Activated CD4-positive, alpha-beta T cell treated with anti-CD3 and anti-CD28 coated beads, Interleukin-2, Interleukin-6, amounts not matched to agents 100 ng/mL and 50 ng/mL, durations not matched to agents 16 hours and 8 hours (primary cell): ENCODE measurements at places on chromosomes 5 and 9.

- DNase-seq, result peak; percentile 58
Measured at GRCh38 chr5:145825751-145826180, 9.4 kb downstream of the PRELID2 start.

GRCh38 chr5:142748568-142749249 is 21.5 kb upstream of the ARHGAP26 start:
- peak; percentile 61 for DNase-seq

DNA sequence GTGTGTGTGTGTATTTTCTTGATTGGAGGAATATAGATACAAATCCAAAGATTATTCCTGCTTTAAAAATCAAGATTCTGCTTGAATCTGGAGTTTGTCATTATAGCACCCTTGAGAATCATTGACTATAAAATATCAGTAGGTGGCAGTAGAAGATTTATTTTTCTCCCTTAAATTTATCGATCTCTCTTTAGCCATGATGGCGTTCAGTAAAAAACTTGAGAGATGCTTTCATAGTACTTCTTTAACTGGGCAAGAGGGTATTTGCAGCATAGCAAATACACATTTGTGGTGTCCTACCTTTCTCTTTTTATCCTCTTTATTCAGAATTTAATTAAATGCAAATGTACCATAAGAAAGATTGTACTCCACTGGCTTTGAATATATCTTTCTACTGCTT is 307.7 kb downstream of the ADGRV1 start:
- peak; percentile 7 for DNase-seq

DNA sequence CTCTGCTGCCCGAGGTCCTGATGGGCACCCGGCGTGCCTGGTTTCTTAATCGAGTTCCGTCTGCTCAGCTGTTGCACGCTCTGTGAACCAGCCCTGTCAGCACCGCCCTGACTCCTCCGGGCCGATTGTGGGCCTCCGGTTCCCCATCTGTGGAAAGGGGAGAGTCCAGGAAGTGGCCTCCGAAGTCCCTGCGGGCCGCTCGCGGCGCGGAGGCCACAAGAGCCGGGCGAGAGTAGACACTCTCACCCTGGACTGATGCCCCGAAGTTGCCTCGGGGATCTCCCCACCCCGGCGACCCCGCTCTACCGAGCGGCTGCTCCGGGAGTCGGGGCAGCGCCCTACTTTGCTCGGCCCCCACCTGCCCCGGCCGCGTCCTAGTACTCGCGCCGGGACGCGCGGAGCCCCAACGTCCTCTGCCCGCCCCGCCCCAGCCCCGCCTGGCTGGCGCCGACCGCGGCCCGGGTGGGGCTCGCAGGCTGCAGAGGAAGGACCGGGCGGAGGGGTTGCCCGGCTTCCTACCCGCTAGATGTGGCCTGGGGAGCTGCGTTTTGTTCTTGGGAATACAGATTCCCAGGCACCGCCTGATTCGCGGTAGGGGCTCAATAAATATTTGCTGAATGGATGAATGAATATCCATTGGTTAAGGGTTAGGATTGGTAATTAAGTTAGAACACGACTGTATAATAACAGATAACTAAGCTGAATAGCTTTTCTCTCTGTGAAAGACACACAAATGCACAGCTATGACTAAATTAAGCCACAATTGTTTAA is 935 bp upstream of the ZNF367 start:
- peak; percentile 79 for DNase-seq

- DNase-seq, result no peak
Measured at GRCh38 chr9:107946364-107947141, 457.0 kb upstream of the KLF4 start.
